ENCODE measurements at places on chromosomes 16 and 17. TPM values are rescaled to one million over a fixed set of nuclear protein-coding genes. Genes with fewer than 3 reads are reported as not detected.

Gene THOC6
- 8.1 TPM for total RNA-seq

Gene DNAI2
- total RNA-seq: not detected

Gene TVP23C
- 5.3 TPM for total RNA-seq

Gene P3H4
- total RNA-seq: 9.5 TPM

Gene CCDC200
- not detected for total RNA-seq

Gene PYDC1
- total RNA-seq: not detected

Gene FN3K
- total RNA-seq: 14.4 TPM

Gene NPIPA2
- 0.50 TPM for total RNA-seq

Gene SRCIN1
- total RNA-seq: 9.3 TPM

Gene TVP23A
- total RNA-seq: 0.08 TPM

Gene CCL2
- total RNA-seq: 145 TPM

Gene SGCA
- total RNA-seq: 0.31 TPM

Gene BRD7
- total RNA-seq: 34.7 TPM

Gene MARVELD3
- 13.2 TPM for total RNA-seq

Gene DHRS7C
- total RNA-seq: not detected

Gene ZNF263
- 11.7 TPM for total RNA-seq

Gene NPIPA3
- 1.8 TPM for total RNA-seq

Gene EVPLL
- total RNA-seq: not detected

Gene TBC1D24
- 20.5 TPM for total RNA-seq

Gene KRTAP16-1
- total RNA-seq: not detected

Gene EPOP
- 3.2 TPM for total RNA-seq

Gene CRYM
- total RNA-seq: not detected

Gene LGALS9B
- not detected for total RNA-seq

Gene CCDC57
- total RNA-seq: 25.8 TPM

Gene TEX2
- 30.2 TPM for total RNA-seq

Gene CDH3
- 1.5 TPM for total RNA-seq

Gene PLEKHH3
- total RNA-seq: 31.0 TPM

Gene KRTAP4-11
- not detected for total RNA-seq

Gene ZNF276
- total RNA-seq: 9.0 TPM

Gene CMTM2
- not detected for total RNA-seq

Gene JPT1
- 20.9 TPM for total RNA-seq

Gene POLR3K
- 3.6 TPM for total RNA-seq
